ENCODE measurements at places on chromosomes 6 and 20.
A peak's percentile ranks its signal among the peaks of the same experiment; 100 is the strongest.

GRCh38 chr20:54107600-54108325 is 37.4 kb upstream of the BCAS1 start:
- no peak for DNase-seq

- no peak for DNase-seq
Measured at GRCh38 chr20:18916886-18917750, 103.5 kb downstream of the SCP2D1 start.

- DNase-seq = no peak
Measured at GRCh38 chr6:84728602-84729001, 35.8 kb downstream of the TBX18 start.

DNA sequence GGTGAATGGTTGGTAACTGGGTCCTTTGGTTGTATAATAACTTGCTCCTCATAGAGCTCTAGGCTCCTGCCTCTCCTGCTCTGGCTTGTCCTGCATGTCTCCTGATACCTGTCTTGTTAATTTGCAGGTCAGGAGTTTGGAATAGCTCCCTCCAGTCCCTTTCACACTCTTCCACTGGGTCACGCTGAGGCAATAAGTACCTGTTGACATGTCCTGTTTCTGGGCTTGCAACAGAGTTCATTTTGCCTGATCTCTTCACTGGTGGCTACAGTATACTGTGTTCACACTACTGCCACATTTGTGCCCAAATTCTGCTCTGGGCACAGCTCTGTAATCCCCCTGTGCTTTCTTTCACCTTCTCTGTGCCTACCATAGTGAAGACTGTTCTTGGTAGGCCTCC is 25.4 kb upstream of the C20orf144 start:
- no peak for DNase-seq

DNA sequence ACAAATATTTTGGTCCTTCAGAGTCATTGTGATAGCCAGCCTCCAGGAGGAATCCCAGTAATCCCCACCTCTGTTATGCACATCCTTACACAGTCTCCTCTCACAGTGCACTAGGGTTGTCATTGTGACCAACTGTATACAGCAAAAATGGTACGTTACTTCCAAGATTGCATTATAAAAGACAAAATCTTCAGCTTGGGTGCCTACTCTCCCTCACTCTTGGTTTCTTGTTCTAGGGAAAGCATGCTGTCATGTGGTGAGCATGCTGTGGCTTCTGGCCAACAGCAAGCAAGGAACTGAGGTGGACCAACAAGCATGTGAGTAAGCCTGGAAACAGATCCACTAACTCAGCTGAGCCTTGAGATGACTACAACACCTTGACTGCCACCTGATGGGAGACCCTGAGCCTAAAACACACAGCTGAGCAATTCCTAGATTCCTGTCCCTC is 130.1 kb upstream of the DST start:
- DNase-seq = no peak

GRCh38 chr6:156189195-156189594 is 588.0 kb upstream of the ARID1B start:
- no peak for DNase-seq

DNA sequence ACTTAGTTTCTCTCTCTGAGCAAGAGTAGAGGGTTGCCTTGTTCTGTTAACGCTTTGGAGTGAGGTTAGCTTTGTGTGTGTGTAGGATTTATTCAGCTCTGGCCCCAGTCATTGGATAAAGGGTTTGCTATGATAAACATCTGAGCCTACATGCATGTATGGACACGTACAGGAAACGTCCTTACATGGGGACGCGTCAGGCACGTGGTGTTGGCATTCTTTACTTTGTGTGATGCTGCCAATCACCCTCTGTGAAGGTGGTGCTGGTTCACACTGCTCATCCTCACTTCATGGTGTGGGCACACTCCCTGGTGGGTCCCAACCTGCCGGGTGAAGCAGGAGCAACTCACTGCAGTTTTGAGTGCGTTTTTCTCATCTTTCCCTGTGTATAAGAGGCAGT is 53.4 kb upstream of the CD93 start:
- no peak for DNase-seq

DNA sequence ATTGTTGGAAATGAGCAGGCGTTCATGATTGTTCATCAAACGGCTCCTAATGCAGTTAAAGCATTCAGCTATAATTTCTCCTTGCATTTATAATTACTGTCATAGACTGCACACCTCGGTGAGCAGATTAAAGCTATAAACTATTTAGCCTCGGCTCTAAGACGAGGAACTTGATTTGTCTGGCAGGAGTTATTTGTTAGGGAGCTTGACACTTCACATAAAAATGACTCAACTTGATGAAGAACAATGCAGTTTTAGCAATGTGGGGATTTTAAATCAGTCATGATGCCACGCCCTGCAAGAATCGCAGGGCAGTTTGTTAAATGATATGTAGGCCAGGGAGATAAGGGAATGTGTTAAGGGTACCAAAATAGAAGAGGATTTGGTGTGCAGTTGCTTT is 290.2 kb downstream of the TSHZ2 start:
- no peak for DNase-seq

GRCh38 chr6:20606831-20607230 is 72.6 kb downstream of the CDKAL1 start:
- DNase-seq = no peak

- DNase-seq = no peak
Measured at GRCh38 chr6:70549327-70549726, 17.4 kb upstream of the SDHAF4 start.

- DNase-seq = no peak
Measured at GRCh38 chr6:5045416-5045815, 39.7 kb upstream of the PPP1R3G start.

DNA sequence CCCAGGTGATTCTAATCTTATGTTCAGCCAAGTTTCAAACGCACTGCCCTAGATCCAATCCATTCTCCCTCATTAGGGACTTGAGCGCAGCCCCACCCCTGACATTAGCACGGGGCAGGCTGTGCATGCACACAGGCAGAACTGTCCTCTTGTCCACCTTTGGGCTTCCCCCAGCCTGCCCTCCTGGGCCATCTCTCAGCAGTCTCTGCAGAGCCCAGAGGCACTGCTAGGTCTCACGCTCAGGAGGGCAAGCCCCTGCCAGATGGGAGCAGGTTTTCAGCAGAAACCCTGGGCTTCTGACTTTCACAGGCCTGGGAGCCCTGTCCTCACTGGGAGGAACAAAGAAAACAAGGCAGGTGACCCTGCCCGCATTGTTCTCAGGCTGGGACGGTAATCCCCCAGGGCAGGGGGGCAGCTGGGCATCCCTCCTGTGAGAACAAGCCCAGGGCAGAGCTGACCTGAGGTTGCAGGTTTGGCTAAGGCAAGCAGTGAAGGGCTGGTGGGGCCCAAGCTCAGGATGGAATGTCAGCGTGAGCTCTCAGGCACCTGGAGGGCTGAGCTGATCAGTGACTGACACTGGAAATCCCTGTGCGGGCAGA is 24.5 kb downstream of the KCNK5 start:
- DNase-seq = no peak

GRCh38 chr6:8558953-8559352 is 123.6 kb upstream of the SLC35B3 start:
- no peak for DNase-seq

DNA sequence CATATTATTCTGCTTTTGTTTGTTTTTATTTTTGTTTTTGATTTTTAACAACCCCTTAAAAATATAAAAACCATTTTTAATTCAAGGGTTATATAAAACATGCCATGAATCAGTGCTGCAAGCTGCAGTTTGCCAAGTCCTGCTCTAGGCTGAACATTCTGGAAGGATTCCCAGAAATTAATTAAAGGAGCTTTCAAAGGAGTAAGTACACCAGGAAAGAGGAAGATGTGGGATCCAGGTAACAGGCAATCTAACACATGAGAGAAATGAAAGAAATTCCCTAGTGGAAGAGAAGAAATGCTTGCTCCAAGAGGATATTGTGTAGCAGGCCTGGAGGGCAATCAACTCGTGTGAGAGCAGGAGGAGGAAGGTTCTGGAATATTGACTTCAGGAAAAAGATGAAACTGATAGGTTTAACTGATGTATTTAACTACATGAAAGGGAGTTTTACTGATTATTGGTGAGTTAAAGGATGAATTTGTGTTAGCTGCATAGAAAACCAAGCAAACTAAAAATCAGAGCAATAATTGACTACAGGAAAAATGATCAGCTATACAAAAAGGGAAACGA is 146.0 kb upstream of the PHACTR1 start:
- no peak for DNase-seq

GRCh38 chr6:74598462-74599393 is 607.1 kb downstream of the COL12A1 start:
- DNase-seq = peak; percentile 46

GRCh38 chr6:3510617-3511016 is 53.8 kb upstream of the SLC22A23 start:
- no peak for DNase-seq

DNA sequence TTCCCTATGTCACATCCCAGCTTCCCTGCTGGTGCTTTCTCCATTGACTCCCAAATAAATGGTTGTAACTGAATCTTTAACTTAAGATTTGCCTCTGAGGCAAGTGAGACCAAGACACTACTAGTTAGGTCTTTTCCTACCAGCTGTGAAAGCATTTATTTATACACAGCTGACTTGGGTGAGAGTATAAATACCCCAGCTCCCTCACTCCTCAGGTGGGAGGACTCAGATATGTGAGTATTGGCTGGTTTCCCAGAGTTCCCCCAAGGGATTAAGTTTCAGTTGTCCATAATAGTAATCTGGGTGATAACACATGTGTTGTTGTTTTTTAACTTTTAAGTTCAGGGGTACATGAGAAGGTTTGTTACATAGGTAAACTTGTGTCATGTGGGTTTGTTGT is 49.8 kb downstream of the CFAP61 start:
- no peak for DNase-seq

GRCh38 chr6:45454008-45454911 is 76.5 kb upstream of the SUPT3H start:
- DNase-seq = no peak

DNA sequence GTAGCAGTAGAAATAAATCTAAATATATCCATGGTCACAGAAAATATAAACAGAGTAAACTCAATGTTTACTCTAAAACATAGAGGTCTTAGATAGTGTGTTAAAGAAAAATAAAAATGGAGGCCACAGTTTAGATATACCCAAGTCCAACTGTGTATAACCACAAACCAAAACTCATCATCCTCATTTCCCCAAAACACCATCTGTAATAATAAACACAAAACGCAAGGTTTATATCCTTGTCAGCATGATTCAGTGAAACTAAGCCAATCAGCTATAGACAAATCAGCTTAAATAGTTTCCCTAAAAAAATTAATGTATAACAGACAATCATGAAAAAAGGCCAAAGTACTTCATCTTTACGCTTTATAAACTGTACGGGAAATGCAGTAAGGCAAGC is 2.7 kb upstream of the HACE1 start:
- DNase-seq = no peak

GRCh38 chr6:109687271-109687761 is 3.7 kb downstream of the AK9 start:
- no peak for DNase-seq

GRCh38 chr20:57024849-57025248 is 241.6 kb downstream of the BMP7 start:
- DNase-seq = no peak

GRCh38 chr6:106572875-106573585 is 56.3 kb downstream of the RTN4IP1 start:
- no peak for DNase-seq

- DNase-seq = no peak
Measured at GRCh38 chr6:35485402-35485877, 11.4 kb downstream of the TEAD3 start.

DNA sequence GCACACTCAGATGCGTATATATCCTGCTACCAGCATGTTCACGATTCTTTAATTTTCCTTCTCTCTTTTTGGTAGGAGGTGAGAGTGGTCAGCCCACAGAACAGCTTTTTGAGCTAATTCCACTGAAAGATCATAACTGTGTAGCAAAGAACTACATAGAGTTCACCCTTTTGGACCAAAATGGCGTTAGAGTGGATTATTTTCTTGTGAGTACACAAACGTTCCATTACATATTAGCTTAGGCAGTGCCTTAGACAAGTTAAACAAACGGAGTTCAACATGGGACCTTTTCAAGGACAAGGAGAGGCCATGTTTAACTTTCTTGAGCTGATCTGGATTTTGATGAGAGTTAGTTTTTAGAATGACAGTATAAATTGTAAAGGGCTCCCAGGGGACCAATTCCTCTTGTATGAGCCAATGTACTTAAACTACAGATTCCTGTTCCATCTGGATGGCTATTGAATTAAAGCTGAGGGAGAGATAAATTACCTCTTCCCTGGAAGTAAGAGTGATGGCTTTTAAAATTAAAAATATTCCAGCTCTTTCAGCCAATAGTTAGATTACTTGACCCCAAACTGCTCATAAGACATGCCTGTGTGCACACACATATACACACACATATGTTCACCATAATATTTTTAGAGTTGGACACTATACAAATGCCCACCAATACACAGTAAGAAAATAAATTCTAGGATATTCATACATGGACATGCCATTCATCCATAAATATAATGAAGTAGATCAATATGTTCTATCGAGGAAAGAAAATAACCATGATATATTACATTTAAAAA is 25.6 kb upstream of the ARMH2 start:
- no peak for DNase-seq

- no peak for DNase-seq
Measured at GRCh38 chr6:45382391-45382790, 4.7 kb upstream of the SUPT3H start.

DNA sequence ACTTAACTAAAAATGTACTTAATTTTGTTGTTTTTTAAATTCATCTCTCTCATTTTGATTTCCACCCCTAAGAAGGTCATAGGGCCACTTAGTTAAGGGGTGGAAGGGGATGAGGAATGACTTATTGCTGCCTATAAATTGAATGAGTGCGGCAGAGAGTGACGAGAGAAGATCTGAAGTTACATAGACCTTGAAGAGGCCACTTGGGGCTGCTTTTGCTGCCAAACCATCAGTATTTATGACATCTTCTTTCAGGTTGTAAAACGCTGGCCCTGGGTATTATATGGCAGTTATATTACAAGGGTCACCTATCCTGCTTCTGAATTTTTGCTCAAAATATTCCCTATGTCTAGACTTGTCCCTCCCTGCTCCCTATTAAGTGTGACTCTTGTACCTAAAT is 119.6 kb upstream of the RIMS1 start:
- DNase-seq = no peak

DNA sequence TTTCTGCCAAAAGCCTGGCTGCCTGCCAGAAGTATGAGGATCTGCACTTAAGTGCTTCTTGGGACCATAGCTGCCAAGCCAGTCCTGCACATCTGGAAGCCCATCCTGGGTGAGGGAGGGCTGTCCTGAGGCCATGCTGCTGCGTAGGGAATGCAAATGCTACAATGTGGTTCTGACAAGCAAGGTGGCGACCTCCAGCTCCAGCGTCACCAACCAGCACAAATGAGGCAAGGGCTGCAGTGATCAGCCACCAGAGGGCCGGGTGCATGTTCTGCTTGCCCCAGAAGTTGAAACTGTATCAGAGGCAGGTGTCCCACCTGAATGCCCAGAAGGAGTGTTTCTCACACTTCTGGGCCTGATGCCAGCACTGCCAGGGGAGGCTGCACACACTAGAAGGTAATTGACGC is 99.1 kb upstream of the KCNQ5 start:
- peak; percentile 11 for DNase-seq
